ENCODE measurements at places on chromosomes 7 and 10.

DNA sequence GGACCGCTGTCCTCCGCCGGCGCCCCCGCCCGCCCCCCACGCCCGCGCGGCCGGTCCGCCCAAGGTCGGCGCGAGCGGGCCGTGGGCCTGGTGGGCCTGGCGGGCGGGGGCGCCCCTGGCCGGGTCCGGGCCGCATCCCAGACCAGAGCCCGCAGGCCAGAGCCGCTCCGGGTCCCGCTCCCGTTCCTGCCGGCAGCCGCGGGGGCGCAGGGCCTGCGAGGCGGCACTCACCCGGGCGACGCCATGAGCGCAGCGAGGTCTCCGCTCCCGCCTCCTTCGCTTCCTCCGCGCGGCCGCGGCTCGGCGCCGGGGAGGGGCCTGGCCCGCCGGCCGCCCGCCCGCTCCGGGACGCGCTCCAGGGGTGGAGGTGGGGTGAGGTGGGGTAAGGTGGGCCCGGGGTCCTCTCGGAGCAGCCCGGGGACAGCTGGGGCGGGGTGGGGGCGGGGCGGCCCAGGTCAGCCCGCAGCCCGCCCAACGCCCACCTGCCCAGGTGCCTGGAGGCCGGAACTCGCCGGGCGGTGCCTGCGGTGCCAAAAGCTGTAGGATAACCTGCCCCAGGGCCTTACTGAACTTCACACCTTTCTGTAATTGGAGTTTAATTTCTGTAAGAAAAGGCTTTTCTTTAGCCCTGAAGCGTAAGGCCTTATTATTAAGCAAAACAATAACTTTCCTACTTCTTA lies at the start of gene URGCP:
Gene URGCP, minus strand, starts transcription at position 266 of the 680 bp plus-strand sequence. Its CDS starts 21 bp downstream, at position 245.
- peak; percentile 26 for DNase-seq

DNA sequence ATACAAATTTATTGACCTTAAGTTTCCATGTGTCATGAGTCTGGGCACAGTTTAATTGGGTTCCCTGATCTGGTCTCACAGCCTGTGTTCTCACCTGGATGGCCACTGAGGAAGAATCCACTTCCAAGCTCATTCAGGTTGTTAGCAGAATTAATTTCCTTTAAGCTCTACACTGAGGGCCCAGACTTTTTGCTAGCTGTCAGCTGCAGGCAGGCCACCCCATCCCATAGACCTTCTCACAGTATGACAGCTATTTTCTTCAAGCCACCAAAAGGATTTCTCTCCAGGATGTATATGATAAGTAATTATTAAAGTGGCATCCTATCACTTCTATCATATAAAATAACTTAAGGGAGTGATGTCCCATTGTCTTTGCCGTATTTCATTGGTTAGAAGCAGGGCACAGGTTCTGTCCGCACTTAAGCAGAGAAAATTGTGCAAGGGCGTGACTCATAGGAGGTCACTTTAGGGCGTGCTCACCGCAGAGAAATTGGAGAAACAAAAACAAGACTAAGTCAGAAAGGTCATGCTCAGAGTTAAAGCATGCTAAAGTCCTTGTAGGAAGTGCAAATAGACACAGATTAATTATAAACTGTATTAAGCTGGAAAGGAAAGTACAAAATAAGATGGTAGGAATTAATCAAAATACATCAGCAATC lies 109.9 kb downstream of the AHR start:
- DNase-seq = no peak

- no peak for DNase-seq
These were observed 153.0 kb upstream of the RHEB start for GRCh38 chr7:151672716-151673115.

- no peak for DNase-seq
These were observed 7.9 kb upstream of the FRAT1 start for GRCh38 chr10:97311111-97311626.

GRCh38 chr7:148014541-148014940 lies 576.0 kb upstream of the C7orf33 start:
- DNase-seq = no peak

- no peak for DNase-seq
These were observed 95.3 kb upstream of the MAGI2 start for GRCh38 chr7:79548727-79549126.

GRCh38 chr10:114552050-114552449 lies 106.0 kb downstream of the ABLIM1 start:
- DNase-seq = no peak

Data from muscle of arm (tissue), 14 donors.